Activated CD4-positive, alpha-beta T cell treated with anti-CD3 and anti-CD28 coated beads for 4 hours (primary cell): ENCODE measurements at places on chromosomes 13 and 19.
A peak's percentile ranks its signal among the peaks of the same experiment; 100 is the strongest.

GRCh38 chr19:49499030-49499670 lies 2.9 kb downstream of the RPS11 start:
- no peak for DNase-seq

DNA sequence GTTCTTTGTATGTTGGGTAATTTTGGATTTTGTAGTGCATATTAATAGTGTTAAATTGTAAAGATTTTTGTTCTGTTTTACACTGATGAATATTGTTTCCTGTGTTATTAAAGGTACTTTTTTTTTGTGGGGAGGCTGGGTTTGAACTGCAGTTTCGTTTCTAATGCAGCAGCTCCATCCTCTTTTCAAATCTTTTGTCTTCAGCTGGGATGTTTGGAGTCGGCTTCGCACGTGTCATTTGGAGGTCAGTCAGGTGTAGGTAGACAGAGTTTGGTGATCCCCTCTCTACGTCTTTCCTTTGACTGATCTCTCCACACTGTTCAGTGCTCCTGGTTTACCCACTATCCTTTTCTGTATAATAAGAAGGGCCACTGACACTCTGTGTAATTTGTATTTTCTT lies 30.3 kb downstream of the TDRD3 start:
- DNase-seq: peak; percentile 1

- DNase-seq: no peak
These were observed 33.5 kb upstream of the TM9SF2 start for GRCh38 chr13:99467764-99468163.

- DNase-seq: no peak
These were observed 34.5 kb upstream of the URAD start for GRCh38 chr13:28022848-28023518.

DNA sequence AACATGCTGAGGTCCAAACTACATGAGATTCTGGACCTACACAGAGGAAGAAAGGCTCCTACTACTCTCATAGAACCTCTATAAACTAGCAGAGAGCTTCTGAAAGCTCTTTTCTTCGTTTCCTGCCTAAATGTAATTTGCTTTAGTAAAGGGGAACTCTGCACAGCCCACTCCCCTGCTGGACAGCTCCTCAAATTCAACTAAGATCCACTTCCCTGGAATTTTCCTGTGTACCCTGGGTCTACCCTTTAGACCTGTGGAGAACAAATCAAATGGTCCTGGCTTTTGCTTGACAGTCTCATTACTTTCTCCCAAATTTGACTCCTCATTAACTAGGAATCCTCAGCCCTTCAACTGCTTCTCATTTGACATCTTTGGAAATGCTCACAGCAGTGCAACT lies 3.5 kb upstream of the DCLK1 start:
- no peak for DNase-seq

DNA sequence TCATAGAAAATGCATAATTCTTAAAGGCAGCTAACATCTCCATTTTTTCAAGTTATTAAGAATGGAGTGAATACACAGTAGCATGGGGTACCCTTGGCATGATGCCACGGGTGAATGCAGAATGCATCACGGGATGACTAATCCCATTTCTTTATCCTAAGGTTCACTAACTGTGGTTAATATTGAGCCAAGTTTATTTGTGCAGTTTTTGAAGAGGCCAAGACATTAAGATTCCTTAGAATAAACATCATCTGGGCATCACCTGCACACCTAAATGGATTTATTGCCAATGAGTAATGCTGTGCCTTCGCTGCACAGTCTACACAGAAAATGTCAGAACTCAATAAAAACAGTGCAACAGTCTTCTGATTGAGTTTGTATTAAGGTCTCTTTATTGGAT lies 333.1 kb downstream of the GPC6 start:
- DNase-seq: no peak

DNA sequence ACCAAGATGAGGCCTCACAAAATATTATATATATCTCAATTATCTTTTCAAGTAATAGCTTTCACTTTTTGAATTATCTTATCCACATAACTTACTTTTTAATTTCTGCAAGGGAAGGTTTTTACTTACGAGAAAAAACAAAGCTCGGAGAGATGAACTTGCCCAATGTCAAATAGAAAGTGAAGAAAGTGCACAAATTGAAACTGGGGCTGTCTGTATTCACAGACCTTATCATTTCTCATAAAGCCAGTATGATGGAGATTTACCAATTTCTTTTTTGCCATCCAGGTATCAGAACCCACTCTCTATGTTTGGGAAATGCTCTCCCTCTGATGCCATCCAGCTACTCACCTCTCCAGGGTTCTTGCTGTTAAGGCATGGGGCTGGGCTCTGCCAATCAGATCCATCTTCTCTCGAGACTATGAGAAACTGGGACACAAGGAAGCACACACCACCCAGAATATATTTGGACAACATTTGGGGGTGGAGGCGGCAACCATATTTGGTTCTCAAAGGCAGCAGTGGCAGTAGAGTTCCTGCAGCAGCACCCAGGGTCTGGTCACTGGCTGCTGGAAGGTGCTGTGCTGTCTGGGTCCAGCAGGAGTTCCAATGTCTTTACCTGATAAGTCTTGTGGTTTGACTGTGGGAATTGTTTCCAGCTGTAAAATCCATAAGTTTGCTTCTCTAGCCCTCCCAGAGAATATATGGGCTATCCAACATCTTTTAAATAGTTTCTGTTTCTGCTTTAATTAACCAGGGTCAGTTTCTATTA lies 45.8 kb upstream of the SCEL start:
- no peak for DNase-seq

DNA sequence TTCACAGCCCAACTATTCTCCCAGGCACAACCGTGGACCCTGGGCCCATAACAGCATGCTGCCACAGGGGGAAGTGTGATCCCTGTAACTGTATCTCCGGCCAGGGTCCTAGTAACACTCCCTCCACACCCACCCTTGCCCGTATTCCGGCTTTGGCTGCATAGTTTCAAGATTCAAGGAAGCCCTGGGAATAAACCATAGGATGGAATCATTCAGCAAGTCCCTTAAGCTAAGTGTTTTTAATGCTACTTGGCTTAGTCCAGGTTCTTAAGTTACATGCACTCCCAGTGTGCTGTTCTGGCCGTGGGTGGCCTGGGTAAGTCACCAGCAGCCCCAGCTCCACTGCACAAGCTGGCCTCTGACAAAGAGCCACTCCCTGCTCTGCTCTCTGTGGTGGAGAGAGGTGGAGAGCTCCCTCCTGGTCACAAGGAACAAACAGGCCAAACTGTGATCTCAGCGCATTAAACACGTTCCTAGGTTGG lies 532.4 kb upstream of the SGCG start:
- no peak for DNase-seq

- DNase-seq: no peak
These were observed 541.0 kb downstream of the RFC3 start for GRCh38 chr13:34358811-34359513.

GRCh38 chr13:56332671-56333070 lies 808.0 kb upstream of the PRR20A start:
- DNase-seq: no peak

GRCh38 chr19:18657590-18658365 lies 20.9 kb downstream of the KLHL26 start:
- DNase-seq: no peak

- DNase-seq: no peak
These were observed 3.2 kb downstream of the EHD2 start for GRCh38 chr19:47716270-47716937.

DNA sequence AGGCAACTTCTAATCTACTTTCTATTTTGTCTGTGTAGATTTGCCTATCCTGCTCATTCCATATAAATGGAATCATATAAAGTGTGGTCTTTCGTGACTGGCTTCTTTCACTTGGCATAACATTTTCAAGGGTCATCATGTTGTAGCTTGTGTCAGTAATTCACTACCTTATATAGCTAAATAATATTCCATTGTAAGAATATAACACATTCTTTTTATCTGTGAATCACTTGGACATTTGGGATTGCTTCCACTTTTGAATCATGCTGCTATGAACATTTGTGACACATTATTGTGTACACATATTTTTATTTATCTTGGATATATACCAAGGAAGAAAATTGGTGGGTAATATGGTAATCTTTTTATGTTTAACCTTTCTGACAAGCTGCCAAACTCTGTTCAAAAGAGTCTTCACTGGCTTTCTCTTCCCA lies 89.0 kb upstream of the CSNK1A1L start:
- DNase-seq: no peak

DNA sequence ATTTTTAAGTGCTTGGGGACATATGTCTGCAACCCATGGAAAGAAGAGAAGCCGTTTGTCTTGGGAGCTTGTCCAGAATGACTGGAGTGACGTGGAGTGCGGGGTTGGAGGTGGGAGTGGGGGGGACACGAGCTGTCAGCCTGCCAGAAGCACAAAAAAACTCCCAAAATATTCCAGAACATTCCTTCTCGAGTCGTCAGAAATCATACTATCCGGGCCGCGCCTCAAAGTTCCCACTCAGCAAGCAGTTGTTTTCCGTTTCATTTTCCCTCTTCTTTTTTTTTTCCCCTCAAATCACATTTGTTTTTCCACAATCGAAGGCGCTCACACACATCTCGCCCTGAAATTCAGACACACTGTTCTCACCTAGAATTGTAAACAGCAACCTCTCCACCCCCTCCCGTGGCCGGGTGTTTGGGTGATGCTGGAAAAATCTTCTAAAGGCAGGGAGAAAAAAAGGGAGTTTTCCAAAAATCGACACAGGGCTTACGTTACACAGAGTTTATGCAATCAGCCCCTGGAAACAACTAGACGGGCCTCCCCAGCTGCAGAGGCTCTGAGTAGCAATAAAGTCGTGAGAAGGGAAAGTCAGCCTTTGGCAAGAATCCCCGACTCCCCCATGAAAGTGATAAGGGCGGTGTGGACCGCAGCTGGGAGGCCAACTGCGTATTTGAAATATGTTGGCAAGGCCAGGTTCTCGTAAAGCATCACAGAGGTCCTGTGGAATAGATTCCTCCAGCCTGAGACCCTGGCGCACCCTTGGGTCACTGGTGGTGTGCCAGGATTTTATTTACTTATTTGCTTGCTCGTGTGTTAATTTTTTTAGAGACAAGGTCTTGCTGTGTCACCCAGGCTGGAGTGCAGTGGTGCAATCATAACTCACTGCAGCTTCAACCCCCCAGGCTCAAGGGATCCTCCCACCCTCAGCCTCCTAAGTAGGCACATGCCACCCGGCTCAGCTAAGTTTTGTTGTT lies 31.2 kb upstream of the KLF2 start:
- DNase-seq: no peak

GRCh38 chr19:18856385-18857126 lies 24.8 kb downstream of the UPF1 start:
- no peak for DNase-seq

- no peak for DNase-seq
These were observed 3.1 kb downstream of the KLF5 start for GRCh38 chr13:73061876-73062275.

- no peak for DNase-seq
These were observed 1636.8 kb downstream of the PCDH9 start for GRCh38 chr13:65593298-65593874.

DNA sequence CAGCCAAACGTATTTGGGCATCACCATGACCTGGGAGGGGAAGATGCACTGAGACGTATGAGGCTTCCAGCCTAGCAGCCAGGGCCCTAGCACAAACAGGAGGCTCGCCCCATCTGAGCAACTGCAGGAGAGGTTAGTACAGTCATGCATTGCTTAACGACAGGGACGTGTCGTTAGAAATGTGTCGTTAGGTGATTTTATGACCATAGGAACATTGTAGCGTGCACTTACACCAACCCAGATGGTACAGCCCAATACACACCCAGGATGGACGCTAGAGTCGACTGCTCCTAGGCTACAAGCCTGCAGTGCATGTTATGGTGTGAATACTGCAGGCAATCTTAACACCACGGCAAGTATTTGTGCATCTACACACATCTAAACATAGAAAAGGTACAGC lies 9.3 kb downstream of the CD177 start:
- DNase-seq: no peak

DNA sequence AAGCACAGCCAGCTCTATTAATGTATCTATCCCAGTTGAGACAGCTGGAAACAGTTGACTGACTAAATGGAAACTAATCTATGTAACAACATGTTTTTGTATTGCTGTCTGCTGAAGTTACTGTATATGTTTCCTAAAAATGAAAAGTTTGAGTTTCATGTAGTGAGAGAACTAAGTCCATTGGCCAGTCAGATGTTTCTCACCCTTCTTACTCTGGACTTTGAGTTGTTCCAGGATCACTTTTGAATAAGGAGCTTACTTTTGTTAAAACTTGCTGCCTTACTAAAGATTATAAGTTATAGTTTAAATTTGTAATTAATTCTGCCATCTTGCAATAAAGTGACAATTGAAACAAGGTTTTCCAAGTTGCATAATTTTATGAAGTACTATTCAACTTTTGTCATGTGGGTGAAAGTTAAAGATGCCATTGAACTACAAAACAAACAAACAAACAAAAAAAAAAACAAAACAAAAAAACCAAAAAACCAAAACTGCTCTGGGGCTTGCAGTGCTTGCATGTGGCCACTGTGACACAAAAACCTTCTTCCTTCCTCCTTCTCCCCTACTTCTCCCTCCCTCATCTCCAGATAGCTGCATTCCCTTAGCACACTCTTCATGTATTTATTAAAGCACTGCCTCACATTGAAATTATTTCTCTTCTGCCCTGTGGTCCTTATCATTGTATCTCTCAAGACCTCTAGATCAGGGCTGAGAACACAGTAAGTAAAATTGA lies 15.3 kb downstream of the WDFY2 start:
- DNase-seq: no peak

GRCh38 chr19:50277966-50278580 lies 51.1 kb downstream of the KCNC3 start:
- no peak for DNase-seq

- no peak for DNase-seq
These were observed 428.1 kb upstream of the DACH1 start for GRCh38 chr13:72295153-72295552.

GRCh38 chr13:78576261-78576660 lies 27.1 kb downstream of the POU4F1 start:
- no peak for DNase-seq

GRCh38 chr19:47348819-47349795 lies at the start of gene DHX34:
Gene DHX34 (plus strand): TSS chr19:47349315. CDS start chr19:47353031, 3,716 bp downstream.
- peak; percentile 99 for DNase-seq

DNA sequence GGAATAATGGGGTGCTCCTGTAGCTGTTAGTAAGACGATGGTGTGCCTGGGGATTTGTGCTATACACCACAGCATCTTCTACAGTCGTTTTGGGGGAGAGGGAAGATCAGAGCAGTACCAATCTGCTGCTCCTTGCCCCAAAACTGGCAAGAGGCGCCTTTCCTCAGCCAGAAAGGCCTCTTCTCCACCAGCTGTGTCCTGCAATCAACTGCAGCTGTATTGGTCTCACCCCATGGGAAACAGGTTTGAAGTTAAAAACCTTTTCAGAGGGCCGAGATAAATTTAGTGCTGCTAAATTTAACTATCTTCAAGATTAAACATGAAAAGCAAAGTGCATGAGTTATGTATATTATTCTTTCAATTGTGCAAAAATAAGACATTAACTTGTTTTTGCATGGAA lies 1.2 kb upstream of the RNASEH2B start:
- no peak for DNase-seq

- no peak for DNase-seq
These were observed 469 bp downstream of the ABHD17A start for GRCh38 chr19:1884719-1885334.

GRCh38 chr19:41409288-41409687 lies 11.7 kb downstream of the BCKDHA start:
- DNase-seq: no peak
